Activated naive CD8-positive, alpha-beta T cell treated with anti-CD3 and anti-CD28 coated beads, Interleukin-2, amount 10 ng/mL, durations not matched to agents 7 days and 5 days (primary cell): ENCODE measurements at places on chromosomes 16 and 17. TPM values are rescaled to one million over a fixed set of nuclear protein-coding genes. Genes with fewer than 3 reads are reported as not detected.
A peak's percentile ranks its signal among the peaks of the same experiment; 100 is the strongest.

- DNase-seq, result no peak
These were observed 23.9 kb downstream of the NFAT5 start for GRCh38 chr16:69589434-69590269.

The KRTAP9-4 gene
- not detected for total RNA-seq

DNA sequence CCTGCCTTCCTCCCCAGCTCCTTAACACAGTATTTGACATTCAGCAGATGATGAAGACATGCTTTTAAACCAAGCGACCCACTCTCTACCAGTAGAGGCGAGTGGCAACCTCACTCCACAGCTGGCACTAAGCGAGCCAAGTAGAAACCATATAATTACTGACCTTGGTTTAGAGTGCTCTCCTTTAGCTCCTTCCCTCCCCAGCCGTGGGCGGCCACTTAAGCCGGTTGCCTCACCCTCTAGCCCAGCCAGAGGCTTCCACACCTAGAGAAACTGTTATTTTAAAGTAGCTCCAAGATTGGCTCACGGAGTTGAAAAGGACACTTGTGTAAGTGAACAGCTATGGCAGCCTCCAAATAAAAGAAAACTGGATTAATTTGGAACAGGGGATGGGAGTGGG is 109.1 kb upstream of the CRHR1 start:
- no peak for DNase-seq

- no peak for DNase-seq
These were observed 20.7 kb upstream of the CMTM4 start for GRCh38 chr16:66717112-66717675.

The NATD1 gene
- 5.4 TPM for total RNA-seq

The PPP1R27 gene
- not detected for total RNA-seq

The C17orf107 gene
- total RNA-seq, result 3.0 TPM

DNA sequence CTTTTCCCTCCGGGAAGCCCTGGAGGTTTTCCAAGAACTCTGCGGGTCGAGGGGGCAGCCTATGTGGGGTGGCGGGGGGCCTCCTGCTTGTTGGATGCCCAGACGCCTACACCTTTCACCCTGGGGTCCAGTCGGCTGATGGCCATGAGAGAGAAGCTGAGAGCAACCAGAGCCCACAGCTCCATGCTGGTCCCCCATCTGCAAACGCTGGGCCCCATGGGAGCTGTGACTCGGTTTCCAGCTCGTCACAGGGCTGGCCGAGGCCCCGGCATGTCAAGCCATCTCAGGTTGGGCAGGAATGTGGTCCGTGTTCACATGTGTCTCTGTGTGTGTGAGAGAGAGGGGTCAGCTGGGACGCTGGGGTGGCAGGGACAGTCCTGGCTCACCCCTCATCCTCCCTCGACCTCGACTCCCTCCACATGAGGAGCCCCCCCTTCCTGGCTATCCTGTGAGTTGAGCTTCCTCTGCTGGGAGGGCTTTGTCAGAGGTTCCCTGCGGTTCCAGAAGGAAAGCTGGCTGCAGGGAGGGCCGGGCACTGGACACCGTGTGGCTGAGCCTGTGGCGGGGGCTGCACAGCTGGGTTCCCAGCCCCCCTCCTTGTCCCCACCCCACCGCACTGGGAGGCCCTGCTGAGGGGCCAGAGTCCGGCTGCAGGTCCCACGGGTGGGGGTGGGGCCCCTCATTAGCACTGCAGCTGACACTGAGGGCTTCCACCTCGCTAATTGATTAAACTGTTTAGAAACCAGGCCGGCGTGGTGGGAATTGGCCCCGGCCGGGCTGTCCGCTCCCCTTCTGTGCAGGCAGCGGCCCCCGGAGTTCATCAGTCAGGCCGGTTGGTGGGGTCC is 19.1 kb downstream of the METRNL start:
- DNase-seq, result no peak

DNA sequence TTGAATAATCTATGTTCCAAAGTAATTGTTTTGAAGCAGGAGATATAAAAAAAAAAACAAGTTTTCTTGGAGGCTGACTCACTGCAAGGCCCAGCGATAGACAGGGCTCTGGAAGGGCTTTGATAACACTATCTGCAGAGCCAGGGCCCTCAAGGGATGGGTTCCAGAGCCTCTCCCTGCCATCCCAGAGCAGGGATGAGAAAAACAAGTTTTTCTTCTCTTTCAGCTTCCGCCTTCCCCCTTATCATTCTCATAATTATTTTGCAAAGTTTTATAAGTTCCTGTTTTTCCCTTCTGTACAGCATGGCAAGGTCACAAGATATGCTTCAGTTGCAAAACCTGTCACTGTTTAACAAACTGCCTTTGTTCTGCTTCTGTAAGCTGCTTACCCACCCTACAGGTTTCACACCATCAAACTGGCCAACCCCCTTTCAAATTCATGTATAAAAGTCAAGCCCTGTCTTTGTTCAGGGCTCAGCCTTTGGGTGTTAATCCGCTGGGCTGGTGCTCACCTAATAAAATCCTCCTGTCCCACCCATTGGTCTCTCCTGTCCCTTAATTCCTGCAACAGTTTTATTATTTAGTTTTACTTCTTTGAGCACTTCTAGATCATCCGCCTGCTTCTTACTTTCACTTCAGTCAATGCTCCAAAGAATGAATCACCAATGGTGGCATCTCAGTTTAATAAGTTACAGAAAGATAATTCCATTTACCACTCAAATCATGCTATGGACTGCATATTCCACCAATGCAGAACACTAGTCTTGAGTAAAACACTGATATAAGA is 5.6 kb upstream of the THUMPD1 start:
- DNase-seq, result no peak

- no peak for DNase-seq
These were observed 2.4 kb upstream of the UTS2R start for GRCh38 chr17:82369211-82369610.

DNA sequence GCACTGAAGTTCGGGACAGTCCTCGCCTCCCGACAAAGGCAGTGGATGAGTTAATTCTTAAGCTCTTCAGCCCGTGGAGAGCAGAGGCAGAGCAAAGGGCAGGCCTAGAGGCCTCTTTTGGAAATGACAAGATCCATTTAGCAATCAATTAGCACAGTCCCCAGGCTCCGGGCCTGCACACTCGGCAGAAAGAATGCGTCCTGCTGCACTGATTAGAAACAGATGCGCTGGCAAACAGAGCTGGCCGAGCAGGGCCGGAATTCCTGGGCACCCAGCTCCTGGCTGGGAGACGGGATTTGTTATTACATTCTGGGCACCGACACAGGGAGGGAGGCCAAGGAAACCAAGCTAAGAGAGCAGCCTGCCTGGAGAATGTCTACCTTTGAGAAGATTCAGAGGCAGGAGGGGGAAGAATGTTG is 162.9 kb downstream of the COPRS start:
- DNase-seq, result no peak

The EIF4A3 gene
- 106 TPM for total RNA-seq

The SLC25A10 gene
- 25.1 TPM for total RNA-seq

The CLEC18C gene
- 1.1 TPM for total RNA-seq

DNA sequence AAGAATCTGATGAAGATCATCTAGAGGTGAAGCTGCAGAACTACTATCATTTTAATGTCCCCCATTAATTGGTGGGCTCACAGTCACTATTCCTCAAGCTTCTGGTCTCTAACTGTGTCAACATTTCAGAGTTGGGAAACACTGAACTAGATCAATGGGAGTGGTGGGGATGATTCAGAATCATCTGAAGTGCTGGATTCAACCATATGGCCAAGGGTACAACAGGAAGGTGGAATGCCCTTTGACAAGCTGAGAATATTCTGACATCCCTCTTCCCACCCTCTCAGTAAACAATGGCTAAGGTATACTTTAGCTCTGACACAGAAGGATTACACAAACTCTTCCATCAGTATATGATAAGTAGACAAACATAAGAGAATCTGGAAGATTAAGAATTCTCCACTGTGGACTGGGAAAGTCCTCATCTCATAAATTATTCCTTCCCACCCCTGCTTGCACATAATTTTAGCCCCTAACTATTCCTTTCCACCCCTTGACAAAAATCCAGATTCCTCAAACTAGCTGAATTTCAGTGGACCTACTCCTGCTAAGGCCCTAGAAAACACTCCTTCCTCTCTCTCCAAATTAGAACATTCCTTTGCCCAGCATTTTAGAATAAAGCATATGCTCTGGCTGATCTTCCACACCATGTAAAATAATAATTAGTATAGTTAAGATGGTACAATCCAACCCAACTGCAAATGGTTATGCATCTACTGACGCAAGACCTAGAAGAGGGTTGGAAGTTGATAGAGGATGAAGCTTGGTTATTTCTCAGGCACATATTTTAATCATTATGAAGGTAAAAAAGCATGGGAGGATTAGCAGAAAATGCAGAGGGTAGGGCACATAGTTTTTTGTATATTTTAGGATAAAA is 16.3 kb upstream of the RFFL start:
- DNase-seq, result no peak

- no peak for DNase-seq
These were observed 103.8 kb downstream of the RAB11FIP4 start for GRCh38 chr17:31495022-31495885.

GRCh38 chr16:68450741-68451255 is 2.5 kb upstream of the SMPD3 start:
- DNase-seq, result no peak

- no peak for DNase-seq
These were observed 11.4 kb upstream of the DNAI2 start for GRCh38 chr17:74262601-74263000.

- DNase-seq, result no peak
These were observed 35.5 kb downstream of the PIPOX start for GRCh38 chr17:29078183-29079045.

The IGFBP4 gene
- total RNA-seq, result 12.2 TPM

The LRRC45 gene
- total RNA-seq, result 41.6 TPM

- no peak for DNase-seq
These were observed 996 bp upstream of the CPNE2 start for GRCh38 chr16:57091200-57091974.

- peak; percentile 9 for DNase-seq
These were observed 9.6 kb upstream of the RBFOX3 start for GRCh38 chr17:79620207-79621038.

The HEATR9 gene
- total RNA-seq, result 6.3 TPM

The PLK1 gene
- total RNA-seq, result 76.5 TPM

The FBXW10 gene
- not detected for total RNA-seq

The NXN gene
- total RNA-seq, result 0.37 TPM

The GDPD3 gene
- 18.6 TPM for total RNA-seq

GRCh38 chr16:74275031-74275636 is 21.5 kb upstream of the PSMD7 start:
- no peak for DNase-seq

- DNase-seq, result peak; percentile 41
These were observed 2.8 kb downstream of the RBFOX3 start for GRCh38 chr17:79607940-79608623.

The CCL8 gene
- not detected for total RNA-seq

- DNase-seq, result no peak
These were observed 305.2 kb downstream of the CDH8 start for GRCh38 chr16:61730997-61731396.

The MTSS2 gene
- total RNA-seq, result 4.6 TPM

The RPRML gene
- not detected for total RNA-seq

- DNase-seq, result no peak
These were observed 551.9 kb upstream of the ZFHX3 start for GRCh38 chr16:73599870-73600269.

The SDR42E1 gene
- total RNA-seq, result 12.5 TPM

DNA sequence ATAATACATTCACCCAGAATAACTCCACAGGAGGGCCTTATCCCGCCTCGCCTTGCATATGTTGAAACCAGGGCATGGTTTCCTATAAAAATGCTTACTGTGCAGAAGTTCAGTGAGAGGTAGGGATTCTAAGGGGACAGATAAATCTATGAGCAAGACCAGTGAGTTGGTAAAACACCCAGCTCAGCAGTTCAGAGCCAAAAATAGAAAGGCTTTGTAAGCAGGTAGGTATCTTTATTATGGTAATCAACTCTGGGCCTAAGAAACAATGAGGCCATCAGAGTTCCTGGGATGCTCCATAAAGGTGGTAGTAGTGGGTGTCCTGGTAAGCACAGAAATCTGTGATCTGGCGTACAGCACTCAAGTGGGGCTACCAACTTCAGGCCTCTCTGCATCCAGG is 549.4 kb upstream of the CDH5 start:
- DNase-seq, result no peak

The FAM117A gene
- 47.0 TPM for total RNA-seq

- DNase-seq, result no peak
These were observed 24.8 kb downstream of the RPGRIP1L start for GRCh38 chr16:53678756-53679343.

DNA sequence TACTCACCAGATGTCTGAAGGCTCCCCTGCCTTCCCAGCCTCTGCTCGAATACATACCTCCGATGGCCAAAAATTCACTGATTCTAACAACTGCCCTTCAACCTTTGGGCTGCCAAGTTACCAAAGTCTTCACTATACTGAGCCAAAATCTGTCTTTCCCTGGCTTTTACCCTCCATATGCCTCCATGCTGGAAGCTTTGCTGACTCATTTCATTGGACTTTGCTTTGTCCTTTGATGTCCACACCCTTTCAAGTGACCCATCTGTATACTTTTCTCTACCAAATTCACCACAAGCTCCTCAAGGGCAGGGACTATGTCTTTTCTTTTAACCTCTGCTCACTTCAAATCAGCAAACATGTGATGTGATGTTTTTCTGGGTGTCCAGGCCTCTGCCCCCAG is 21.0 kb upstream of the MTMR4 start:
- no peak for DNase-seq

DNA sequence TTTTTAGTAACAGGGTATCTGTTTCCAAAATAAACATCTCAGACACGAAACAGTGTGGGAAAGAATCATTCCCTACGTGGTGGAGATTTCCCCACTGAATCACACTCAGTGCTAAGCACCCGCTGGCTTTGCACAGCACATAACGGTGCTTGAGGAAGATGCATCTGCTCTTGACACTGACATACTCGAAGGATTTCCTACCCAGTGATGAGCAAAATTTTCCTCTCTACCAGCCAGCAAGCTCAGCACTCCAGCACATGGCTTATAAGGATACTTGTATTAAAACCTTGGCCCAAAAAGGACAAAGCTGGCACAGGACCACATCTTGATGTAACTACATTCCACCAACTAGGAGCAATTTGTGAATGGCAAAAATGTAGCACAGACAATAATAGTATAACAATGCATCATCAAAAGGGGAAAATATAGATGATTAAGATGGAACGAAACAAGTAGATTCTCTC is 59.0 kb downstream of the ANKFY1 start:
- DNase-seq, result no peak

DNA sequence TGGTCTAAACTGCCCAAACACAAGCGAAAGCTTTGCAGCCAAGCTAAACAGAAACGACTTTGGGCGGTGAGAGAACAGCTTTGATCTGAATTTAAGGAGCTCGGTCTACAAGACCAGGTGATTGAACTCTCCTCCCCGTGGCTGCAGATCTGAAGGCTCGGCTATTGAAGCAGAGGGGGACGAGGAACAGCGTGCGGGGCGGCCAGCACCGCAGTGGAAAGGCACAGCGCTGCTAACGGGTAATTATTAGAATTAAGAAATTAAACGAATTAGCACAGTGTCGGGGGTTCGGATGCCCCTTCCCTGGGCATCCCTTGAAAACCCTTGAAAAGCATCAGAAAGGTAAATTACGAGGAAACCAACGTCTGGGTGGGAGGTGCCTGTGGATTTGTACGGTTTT is 431 bp downstream of the TEKT3 start:
- no peak for DNase-seq
